Stimulated activated CD4-positive, alpha-beta T cell treated with anti-CD3 and anti-CD28 coated beads, Interleukin-12 subunit alpha, Interleukin-12 subunit beta, amount 100 ng/mL, for 48 hours (primary cell): ENCODE measurements at places on chromosomes 6 and 20.

DNA sequence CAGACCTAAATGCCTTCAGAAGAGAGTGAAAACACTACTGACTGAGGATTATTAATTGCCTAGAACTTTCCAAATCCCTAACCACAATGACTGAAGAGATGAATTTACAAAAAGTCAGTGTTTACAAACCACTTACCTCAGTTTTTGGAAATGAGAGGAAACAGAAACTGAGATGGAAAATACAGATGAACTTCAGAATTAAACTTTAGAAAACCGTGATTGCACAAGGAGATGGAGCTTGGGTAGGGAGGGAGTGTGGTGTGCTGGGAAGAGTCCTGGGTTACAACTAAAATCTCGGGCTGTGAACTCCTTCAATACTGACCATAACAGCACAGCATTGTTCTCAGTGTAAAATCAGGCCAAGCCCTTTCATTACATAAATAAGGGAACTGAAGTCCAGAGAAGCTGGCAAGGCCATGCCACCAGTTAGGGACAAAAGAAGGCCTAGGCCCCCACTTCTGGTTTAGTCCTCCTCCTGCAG is 4.0 kb downstream of the ELMO2 start:
- no peak for DNase-seq

DNA sequence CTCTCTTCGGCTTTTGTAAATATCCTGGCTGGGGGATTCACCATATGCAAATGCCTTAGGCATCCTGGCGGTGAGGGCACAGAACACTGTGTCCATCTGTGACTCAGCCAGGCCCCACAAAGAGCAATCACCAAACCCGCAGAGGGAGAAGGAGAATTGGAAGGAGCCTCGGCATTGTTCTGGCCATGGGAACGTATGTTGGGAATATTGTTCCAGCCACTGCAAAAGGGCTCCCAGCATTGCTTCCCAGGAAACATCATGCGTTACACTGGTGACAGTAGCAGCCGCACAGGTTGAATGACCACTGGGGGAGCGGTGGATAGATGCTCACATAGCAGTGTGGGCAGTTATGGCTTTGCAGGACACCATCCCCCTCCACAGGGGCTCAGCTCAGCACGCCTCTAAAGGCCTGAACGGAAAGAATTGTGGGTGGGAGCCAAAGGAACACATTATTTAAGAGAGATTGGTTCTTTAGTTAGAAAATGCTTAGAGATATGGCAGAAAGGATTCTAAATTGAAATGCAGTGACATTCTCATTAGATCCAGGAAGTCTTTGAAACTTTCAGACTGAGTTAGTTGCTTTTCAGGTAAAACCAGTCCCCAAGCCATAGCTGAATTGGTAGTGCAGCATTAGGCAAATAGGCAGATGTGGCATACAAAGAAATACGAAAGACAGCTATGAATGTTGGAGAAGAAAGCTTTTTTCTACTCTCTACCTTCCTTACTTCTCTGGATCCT is 104.3 kb downstream of the RNF144B start:
- DNase-seq, result no peak

DNA sequence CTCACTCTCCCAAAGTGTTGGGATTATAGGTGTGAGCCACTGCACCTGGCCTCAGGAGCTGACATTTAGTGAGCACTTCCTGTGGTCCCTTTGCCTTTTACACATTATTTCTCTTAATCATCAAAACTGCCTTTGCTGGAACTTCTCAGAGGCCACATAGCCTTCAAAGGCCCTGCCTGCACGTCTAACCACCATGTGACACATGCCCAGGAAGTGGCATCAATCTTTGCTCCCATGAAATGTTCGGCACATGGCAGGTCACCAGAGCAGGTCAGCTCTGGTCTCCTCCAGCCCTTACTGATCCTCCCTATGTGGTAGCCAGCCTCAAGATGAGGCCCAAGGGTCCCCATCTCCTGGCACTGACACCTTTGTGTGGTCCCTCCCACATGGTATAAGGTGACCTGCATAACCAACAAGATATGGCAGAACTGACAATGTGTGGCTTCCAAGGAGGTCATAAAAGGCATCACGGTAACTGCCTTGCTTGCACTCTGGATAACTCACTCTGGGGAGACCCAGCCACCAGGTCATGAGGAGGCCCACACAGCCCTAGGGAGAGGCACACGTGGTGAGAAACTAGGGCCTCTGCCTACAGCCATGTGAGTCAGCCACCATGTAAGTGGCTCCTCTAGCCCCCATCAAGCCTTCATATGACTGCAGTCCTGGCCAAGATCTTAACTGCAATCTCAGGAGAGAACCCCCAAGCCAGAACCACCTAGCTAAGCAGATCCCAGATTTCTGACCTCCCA is 28.8 kb upstream of the HMGA1 start:
- no peak for DNase-seq

GRCh38 chr6:87281426-87281825 is 41.0 kb upstream of the SMIM8 start:
- DNase-seq, result no peak

- no peak for DNase-seq
Observed at GRCh38 chr6:14079971-14080370, 37.6 kb upstream of the CD83 start.

DNA sequence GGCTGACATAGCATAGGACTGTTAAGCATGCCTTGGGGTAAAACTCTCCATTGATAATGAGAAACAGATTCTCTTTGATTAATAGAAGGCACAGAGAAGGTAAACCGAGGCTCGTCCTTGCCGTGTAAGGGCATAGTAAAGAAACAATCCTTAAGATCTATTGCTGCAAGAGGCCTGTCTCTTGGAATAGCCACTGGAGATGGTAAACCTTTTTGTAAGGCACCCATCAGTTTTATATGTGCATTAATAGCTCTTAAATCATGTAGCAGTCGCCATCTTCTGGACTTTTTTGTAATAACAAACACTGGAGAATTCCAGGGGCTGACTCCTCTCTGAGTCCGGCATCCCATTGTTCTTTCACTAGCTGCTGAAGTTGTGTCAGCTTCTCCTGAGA is 8.4 kb upstream of the ABHD12 start:
- peak; percentile 25 for DNase-seq

DNA sequence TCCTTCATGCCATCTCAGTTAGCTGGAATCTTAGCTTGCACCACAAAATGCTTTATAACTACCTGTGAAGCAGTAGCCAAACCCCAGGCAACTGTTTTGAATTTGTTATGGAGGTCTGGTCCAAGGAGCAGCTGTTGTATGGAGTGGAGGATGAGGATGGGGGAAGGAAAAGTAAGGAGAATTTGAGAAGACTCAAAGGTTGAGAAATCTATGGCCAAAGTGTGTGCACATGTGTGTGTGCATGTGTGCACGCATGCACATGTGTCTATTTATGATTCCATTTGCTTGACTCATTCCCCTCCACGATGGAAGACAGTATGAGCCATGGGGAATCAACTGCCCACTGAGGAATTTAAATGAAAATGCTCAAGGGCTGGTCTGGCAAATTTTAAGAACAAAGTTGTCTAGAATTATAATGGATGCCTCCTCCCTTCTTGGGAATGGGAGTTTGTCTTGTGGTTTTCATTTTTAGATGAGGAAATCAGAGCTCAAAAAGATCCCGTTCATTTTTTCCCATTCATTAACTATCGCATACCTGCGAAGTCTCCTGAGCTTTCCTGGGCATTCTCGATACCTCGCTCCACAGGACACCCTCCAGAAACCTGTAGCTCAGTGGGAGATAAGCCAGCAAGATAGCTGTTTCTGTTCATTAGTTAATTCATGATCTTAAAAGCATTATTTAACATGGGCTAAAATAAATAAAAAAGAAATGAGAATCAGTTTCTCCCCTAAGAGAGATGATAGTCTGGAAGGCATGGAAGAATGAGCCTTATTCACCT is 152.3 kb upstream of the NEDD9 start:
- no peak for DNase-seq

- DNase-seq, result no peak
Observed at GRCh38 chr6:143267760-143268159, 182.7 kb downstream of the ADAT2 start.

DNA sequence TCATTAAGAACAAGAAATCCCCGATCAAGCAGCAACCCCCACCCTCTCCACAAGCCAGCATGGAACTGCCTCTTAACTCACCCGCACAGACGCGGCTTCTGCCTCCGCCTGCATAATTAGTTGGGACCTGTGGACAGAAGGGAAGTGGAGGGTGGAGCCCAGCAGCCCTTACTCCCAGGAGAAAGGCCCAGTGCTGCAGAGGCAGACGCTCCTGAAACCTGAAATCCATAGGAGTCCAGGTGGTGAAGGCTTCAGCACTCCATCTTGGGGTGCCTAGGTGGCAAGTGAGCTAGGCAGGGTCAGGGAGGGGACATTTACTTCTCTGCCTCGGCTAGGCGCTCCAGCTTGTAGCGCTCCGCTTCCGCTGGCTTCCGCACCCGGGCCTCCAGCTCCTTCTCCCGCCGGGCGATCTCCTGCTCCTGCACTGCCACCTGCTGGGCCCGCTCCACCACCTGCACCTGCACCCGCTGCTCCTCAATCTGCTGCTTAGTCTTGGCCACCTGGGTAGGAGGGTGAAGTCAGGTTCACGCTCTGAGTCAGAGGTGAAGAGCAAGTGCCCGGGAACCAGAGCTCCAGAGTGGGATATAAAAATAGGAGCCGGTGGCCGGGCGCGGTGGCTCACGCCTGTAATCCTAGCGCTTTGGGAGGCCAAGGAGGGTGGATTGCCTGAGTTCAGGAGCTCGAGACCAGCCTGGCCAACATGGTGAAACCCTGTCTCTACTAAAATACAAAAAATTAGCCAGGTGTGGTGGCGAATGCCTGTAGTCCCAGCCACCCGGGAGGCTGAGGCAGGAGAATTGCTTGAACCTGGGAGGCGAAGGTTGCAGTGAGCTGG is 10.7 kb downstream of the TUBB start:
- DNase-seq, result peak; percentile 85
